Esophagus muscularis mucosa (tissue), 4 donors: ENCODE measurements at places on chromosomes 12 and 14. TPM values are rescaled to one million over a fixed set of nuclear protein-coding genes. Genes with fewer than 3 reads are reported as not detected.

Gene CDCA3
- total RNA-seq = 1.7 TPM

Gene RPL6
- 1,685 TPM for total RNA-seq

Gene TAS2R7
- not detected for total RNA-seq

Gene HOXC13
- total RNA-seq = not detected

Gene PRDM4
- total RNA-seq = 29.4 TPM

Gene NOVA1
- total RNA-seq = 14.9 TPM

Gene ST8SIA1
- total RNA-seq = 11.4 TPM

Gene MYH7
- total RNA-seq = not detected

Gene MYO1H
- not detected for total RNA-seq

Gene E2F7
- not detected for total RNA-seq

DNA sequence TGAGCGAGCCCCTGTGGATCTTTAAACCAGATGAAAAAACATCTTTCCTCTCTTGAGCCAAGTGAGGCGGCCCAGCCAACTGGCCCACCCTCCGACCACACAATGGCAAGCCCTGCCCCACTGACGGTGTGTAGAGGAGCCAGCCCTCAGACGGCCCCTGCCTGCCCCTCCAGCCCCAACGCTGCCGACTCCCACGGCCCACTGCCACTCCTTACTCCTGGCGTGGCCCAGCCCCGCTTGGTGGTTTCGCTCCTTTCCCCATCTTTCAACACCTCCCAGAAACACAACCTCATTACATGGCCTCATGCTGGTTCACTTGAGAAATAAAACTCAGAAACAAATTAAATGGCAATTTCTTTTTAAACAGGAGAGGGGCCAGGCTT is 80.6 kb upstream of the DICER1 start:
- DNase-seq = no peak

GRCh38 chr14:104112113-104112505 is 26.3 kb upstream of the KIF26A start:
- DNase-seq = no peak

DNA sequence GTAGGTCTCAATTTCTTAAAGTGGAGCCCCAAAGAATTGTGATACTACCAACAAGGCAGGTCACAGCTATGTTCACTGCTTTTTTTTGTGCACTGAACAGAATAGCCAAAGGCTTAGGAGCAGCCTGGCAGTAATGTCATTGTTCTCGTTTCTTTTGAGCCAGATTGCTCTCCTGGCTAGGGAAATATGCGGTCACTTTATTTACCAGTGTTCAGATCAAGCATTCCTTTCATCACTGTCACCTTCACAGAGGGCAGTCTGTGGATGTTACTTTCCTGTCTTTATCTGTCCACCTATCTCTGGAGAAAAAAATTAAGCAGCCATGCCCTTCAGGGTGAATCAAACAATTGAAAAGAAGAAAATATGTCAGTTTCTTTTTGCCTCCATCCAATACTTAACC is 159.6 kb downstream of the BTG1 start:
- no peak for DNase-seq

- DNase-seq = no peak
Measured at GRCh38 chr14:67837011-67837624, 17.5 kb downstream of the RAD51B start.

DNA sequence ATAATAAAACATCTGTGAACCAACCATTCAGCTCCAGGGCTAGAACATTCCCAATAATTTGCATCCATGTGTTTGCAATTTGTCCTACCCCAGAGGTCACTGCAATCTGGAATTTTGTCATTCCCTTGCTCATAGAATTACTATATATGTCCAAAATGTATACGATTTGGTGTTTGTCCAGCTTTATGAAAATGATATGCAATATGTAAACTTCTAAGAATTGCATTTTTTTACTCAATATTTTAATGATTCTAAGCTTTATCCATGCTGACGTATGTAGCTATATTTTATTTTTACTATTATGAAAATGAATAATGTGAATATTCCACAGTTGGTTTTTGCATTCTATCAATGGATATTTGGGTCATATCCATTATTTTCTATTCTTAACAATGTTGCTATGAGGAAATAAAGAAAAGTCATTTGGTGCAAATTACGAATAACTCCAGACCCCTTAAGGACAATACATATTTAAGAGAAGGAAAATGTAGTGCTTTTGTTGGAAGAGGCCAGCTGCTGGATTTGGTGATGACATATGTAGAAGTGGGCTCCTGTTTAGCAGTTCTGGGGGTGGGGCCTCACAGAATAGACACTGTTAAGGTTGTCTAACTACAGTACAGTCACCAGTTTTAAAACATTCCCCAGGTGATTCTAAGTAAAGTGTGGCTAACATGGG is 139.4 kb downstream of the SLC38A4 start:
- no peak for DNase-seq

GRCh38 chr12:32418221-32418620 is 18.9 kb downstream of the FGD4 start:
- no peak for DNase-seq

DNA sequence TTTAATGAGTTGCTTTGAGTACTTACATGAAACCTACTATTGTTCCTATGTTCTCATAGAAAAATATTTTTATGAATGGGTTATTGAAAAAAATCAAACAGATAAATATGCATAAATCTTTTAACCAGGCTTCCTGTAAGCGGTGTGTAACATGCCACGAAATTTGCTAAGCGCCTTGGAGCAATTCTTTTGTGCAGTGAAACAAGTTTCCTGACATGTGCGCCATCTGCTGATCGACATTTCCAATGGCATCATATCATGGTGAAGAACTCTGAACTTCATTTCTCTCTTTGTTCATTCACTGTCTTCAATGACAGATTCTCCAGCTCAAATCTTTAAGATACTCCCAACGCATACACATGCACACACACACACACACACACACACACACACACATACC is 145.6 kb upstream of the NAV3 start:
- no peak for DNase-seq

- no peak for DNase-seq
Measured at GRCh38 chr12:52037248-52037861, 13.9 kb upstream of the NR4A1 start.

DNA sequence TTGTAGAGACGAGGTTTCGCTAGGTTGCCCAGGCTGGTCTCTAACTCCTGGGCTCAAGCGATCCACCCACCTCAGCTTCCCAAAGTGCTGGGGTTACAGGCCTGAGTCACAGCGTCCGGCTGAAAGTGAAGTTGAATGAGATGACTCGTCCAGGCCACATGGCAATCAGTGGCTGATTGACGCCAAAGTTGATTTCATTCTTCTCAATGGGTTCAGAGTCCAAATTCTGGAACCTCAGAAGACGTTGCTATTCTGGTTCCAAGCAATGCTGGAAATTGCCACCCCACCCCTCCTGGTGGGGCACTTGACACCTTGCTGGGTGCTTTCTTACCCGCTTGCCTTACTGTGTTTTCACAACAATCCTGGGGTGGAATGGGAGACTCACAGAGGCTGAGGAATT is 14.9 kb downstream of the ABCB9 start:
- no peak for DNase-seq

- DNase-seq = no peak
Measured at GRCh38 chr14:68245146-68246073, 425.8 kb downstream of the RAD51B start.

DNA sequence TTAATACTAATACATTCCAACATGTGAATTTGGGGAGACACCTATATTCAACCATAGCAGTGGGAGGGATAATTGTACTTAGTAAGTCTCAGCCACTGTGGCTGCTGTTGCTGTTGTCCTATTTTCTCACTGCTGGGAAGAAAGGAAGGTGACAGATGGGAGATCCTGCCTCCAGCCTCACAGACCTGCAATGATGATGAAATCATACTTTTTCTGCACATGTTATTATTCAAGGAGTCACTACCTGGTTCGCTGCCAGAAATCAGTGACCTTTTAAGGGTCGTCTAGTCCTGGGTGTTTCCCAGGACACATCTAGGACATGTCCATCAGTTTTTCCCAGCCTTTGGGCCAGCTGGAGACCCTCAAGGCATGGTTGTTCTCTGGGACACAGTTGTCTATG is 106.2 kb upstream of the RPH3A start:
- no peak for DNase-seq

- no peak for DNase-seq
Measured at GRCh38 chr14:70032447-70032846, 153.2 kb downstream of the SMOC1 start.

DNA sequence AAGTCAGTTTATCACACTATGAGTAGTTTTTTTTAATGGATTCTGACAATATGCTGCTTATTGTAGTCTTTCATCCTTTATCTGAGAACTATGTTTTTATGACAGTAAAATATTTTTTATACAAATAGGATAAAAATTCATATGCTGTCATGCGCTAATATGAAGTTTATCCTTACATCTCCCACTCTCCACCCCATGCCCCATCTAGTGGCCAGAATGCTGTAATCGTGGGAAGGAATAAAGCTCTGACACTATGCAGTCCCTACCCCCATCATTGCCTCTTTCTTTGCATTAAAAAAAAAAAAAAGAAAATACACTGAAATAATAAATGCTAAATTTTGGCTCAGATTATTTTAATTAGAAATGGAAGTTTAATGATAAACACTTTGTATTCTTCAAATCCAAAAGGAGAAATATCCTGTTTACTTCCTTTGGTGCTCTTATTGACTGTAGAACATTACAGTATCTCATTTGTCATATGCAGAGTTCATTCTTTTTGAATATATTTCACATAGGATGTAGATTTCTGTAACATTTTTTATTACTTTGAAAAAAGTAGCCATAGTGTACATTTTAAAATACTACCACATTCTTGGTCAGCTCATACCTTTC is 145.9 kb upstream of the SLCO1C1 start:
- DNase-seq = no peak

DNA sequence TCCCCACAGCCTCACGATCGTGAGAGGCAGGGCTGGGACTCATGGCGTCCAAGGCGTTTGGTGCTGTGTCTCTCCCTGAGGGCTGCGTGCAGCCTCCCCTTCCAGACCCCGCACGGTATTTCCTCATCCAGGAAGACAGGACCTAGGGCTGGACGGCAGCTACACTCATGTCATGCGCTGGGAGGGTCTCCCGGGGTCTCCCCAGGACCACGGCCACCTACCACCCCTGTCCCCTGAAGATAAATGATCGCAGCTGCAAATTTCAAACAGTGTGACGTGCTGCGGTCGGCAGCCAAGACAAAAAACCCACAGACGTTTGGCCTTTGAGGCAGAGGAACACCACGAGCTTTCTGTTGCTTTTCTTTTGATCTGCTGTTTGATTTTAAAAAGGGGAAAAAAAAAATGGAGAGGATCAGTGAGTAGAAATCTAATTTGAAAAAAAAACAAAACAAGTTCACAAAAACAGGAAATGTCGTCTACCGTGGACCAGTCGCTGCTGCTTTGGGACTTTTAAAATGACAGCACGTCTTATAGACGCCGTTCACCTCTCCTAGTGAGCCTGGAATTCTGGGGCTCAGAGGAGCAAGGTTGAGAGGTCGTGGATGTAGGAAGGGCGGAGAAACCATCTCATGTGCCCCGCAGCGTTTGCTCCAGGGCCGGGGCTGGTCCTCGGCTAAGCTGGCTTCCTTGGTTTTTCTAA is 237.6 kb downstream of the SLC41A2 start:
- no peak for DNase-seq

DNA sequence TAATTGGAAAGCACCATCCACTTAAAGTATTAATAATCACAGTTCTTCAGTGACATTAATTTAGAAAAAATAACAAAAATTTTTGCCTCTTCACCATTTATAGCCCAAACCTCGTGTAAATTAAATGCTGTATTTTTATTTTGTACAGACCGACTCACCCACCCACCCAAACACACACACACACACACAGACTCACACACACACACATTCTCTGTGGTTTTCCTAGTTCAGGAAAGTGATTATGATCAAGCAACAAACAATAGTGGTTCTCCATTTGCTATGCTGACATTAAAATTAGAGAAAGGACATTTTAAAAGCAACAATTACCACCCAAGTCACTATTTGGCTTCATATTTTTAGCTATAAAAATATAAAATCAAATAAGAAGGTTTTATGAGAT is 112.5 kb upstream of the FLRT2 start:
- DNase-seq = no peak

DNA sequence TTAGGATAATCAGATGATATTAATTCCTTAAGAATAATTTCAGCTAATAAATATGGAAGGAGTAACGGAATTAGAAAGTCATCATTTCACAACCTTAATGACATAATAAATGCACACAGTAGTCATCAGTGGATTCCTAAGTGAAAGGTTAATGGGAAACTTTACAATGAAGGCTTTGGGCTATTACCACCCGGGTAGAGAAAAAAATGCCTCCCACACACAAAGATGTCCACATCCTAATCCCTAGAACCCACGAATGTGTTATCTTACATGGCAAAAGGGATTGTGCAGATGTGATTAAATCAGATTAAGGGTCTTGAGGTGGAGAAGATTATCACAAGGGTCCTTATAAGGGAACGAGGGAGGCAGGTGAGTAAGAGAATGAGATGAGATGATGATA is 5.6 kb downstream of the TMED10 start:
- no peak for DNase-seq

DNA sequence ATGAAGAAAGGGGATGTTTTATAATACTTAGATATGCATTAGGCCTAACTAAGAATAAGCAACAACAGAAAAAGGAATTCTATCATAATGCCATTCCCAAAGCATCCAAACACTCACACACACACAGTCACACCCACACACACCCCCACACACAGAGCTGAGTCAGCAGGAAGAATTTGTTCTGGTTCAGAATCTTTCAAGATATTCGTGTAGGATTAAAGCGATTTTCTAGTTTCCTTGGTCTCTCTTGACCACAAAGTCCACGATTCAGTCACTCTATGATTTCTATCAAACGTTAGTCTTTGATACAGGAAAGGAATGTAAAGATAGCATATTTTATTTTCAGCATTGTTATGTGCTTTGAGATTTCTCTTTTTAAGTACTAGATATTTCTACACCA is 382.6 kb upstream of the DCN start:
- DNase-seq = no peak
